ENCODE measurements at places on chromosomes 12 and 14. TPM values are rescaled to one million over a fixed set of nuclear protein-coding genes. Genes with fewer than 3 reads are reported as not detected.

DNA sequence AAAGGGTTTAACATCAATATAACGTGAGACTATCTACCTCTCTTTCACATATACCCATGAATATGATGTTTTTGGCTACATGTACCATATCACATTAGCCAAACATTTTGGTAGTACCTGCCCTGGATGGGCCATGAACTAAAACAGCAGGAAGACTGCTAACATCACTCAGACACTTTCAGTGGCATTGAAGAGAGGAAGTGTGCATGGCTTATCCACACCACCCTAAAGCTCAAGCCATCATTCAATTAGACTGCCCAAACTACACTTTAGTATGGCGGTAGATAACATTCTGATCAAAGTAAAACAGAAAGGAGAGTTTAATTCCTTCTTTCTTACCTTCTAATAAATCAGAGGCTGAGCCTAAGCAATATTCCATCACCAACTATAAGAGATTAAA lies 103.0 kb downstream of the PEBP1 start:
- no peak for DNase-seq

- DNase-seq = peak; percentile 62
These were observed 3.0 kb downstream of the GALNT6 start for GRCh38 chr12:51388069-51388799.

DNA sequence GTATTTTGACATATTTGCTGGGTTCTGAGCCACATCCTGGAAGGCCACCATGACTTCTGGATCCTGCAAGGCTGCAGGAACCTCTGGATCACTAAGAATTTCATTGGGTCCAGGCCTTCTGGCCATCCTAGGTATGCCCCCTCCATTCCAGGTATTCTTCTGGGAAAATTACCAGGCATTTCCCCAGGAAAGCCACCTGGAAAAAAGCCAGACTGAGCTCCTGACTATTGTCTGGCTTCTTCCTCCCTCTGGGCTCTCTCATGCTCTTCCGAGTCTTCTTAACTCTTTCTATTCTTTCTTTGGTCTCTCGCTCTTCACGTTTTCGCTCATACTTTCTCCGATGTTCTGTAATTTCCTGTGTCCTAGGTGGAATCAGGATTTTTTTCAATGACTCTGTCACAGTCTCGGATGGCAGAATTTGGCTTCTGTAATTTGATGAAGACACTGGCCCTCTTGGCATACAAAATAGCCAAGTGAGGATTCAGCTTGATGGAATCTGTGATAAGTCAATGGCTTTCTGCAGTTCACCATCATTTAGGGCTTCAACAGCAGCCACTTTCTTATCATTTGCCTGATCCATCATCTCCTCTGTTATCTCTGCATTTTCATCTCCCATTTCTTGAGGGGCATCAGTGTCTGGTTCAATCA lies 42.6 kb downstream of the ATP23 start:
- DNase-seq = no peak

- DNase-seq = peak; percentile 43
These were observed 800 bp downstream of the PCNX4 start for GRCh38 chr14:60092526-60092920.

DNA sequence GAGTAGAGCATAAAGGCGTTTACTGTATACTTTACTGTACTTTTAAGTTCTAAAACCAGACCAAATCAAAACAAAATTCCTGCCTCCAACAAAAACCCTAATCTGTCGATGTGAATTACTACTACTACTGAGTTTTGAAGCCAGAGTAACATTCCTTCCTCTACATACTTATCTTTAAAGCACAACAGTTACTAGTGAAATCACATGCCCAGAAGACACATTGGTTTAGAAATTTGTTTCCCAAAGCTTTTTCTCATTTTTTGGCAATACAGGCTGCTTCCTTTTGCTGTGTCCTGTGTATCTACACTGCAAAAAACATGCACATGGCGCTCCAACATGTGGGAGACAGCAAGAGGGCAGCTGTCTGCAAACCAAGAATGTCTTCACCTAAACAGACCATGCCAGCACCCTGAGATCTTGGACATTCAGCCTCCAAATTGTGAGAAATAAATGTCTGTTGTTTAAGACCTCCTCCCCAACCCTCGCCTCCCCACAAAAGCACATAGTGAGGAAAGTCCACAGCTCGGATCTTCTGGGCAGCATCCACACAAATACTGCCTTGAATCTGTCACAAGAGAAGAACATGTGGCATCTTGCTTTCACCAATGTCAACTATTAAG lies 21.1 kb downstream of the SETD3 start:
- no peak for DNase-seq

The CEBPE gene
- polyA plus RNA-seq = not detected

The EPYC gene
- polyA plus RNA-seq = 0.09 TPM

The SPTLC2 gene
- polyA plus RNA-seq = 4.8 TPM

Measured in right cardiac atrium (tissue), 5 donors.